T-helper 17 cell (primary cell): ENCODE measurements at places on chromosomes 16 and 17. TPM values are rescaled to one million over a fixed set of nuclear protein-coding genes. Genes with fewer than 3 reads are reported as not detected.

Gene CLEC19A
- total RNA-seq, result not detected

Gene EFCAB13
- total RNA-seq, result 6.8 TPM

DNA sequence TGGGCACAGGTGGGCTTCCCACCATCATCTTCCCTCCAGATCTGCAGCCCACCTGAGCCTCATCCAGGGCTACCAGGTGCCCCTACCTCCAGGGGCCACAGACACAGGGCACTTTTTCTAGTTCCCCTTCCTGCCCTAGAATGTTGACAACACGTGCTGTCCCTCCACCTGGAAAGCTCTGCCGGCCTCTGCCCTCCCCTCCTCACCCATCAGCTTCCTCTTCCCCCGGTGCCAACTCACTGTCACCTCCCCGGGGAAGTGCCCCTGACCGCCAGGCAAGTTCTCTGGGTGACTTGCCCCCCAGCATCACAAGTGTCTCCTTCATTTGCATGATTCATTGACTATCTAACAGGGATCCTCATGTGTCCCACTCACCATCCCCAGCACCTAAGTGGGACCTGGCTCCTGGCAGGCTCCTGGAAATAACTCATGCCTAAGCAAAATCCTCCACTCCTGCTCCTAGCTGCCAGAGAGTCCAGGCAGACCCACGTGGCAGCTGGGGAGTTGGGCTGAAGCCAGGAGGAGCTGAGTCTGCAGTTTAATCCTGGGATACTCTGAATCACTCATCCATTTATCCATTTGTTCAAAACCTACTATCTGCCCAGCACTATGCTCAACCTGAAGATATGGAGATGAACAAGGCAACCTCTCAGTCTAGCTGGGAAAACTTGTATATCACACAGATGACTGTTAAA is 304.4 kb downstream of the FOXL1 start:
- no peak for DNase-seq

DNA sequence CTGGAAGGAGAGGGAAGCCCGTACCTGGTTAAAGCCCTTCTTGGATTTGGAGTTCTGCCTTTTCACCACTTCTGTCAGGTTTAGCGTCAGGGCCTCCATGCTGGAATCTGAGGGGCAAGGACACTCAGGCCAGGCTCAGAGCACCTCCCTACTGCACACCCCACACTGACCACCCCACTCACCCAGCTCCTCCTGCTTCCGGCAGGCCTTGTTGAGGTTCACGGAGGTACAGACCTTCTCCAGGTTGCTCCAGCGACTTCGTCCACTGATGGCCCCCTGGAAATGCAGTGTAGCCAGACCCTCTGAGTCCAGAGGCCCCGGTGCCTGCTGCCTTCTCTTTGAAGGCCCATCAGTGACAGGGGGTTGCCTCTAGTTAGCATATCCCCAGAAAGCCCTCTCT is 14.1 kb upstream of the PIK3R6 start:
- DNase-seq, result no peak
